Bone marrow (tissue), 2 donors: ENCODE measurements at places on chromosomes 6 and 20.

DNA sequence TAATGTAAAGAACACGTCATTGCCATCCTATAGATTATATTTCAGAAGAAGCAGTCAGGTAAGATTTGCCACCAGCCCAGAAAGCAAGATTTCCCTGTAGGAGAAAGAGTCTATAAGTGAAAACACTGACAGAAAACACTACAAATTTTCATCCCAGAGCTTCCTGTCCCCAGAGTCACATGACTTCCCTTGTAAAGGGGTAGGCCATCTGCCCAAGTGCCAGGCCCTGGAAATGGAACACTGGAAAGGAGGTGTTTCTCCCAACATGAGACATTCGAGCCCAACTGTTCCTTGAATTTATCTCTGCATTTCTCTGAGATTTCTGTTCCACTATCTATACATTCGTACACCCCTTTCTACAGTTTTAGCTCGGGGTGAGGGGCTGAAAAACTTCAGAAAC lies 46.9 kb downstream of the RAMACL start:
- DNase-seq, result no peak

DNA sequence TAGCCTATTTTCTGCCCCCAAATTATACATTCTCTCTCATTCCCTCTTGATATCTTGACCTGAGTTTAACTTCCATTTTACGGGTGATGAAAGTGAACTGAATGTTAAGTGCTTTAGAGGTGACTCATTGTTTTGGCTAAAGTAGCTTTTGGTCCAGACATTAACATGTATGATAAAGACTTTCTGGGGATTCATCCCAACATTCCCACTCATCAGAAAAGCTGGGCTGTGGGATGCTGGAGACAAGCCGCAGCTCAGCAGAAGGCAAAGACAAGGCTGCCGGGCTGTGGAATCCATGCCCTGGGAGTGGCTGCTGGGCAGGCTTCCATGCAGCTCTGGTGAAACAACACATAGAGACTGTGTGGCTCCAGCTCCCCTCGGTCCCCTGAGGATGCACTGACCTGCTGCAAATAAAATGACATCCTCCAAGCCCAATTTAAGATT lies 89.9 kb upstream of the SYNDIG1 start:
- DNase-seq, result no peak

DNA sequence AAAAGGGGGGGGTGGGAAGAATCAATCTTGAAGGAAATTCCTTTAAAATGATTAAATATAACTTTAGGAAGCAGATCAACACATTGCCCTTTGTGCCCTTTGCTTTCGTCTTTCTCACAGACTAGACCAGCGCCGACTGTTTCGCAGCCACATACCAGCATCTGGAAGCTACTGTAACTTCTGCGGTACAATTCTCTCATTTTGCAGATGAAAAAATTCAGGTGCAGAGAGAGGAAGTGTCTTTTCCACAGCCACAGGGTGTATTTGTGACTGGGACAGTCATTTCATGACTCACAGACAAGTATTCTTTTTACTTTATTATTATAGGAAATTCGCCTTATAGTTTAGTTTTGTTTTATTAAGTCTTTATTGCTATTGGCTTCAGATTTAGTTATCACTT lies 84.2 kb downstream of the UST start:
- no peak for DNase-seq

DNA sequence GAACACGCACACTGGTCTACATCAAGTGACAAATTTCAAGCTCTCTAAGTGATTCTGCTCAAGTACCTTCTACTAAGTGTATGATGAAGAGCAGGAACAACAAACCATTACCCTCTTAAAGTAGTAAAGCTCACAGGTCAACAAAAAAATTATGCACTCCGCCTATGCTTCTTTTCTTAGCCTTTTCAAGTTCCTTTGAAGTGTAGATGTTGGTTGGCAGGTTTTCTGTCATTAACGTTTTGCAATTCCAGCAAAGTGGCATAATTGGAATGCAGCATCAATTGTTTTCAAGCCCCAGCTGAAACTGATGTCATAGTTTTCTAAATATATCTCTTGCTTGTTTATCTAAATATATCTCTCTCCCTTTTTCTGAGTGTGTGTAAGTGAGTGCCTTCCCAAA lies 396.9 kb upstream of the EYS start:
- DNase-seq, result no peak

- DNase-seq, result no peak
Observed at GRCh38 chr6:15524861-15525401, 137.9 kb downstream of the DTNBP1 start.

DNA sequence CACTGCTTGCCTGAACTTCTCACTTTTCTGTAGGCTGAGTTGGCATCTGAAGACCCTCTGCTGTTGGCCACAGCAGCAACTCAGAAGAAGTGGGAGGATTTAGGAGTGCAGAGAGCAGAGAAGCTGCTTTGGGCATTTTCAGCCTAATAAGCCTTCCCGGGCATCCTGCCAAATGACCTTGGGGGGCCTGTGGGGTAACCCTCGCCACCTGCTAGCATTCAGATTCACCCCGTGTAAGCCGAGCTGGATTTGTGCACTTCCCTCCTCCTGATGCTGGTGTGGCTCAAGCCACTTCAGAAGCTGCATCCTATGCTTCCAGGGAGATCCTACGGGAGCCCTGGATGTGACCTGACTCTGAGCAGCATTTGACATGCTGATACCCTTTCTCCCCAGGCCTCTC lies 114.8 kb downstream of the LRFN2 start:
- DNase-seq, result no peak

DNA sequence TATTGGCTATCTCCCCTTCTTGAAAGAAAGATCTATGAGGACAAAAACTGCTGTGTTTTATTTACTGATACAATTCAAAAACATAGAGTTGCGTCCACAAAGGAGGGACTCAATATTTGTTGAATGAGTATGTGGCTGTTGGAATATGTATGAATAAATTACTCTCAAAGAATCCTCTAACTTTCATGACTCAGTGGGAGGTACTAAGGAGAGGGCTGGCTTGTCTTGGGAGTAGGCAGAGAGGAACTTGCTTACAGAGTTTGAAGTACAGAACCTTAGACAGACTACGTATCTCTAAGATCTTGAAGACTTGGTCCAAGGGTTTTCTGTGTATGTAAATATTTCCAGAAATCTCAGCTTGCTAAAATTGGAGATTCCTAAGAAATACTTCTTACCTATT lies 504.0 kb upstream of the PTCHD4 start:
- no peak for DNase-seq

GRCh38 chr6:161141173-161141572 lies 132.7 kb downstream of the AGPAT4 start:
- no peak for DNase-seq

DNA sequence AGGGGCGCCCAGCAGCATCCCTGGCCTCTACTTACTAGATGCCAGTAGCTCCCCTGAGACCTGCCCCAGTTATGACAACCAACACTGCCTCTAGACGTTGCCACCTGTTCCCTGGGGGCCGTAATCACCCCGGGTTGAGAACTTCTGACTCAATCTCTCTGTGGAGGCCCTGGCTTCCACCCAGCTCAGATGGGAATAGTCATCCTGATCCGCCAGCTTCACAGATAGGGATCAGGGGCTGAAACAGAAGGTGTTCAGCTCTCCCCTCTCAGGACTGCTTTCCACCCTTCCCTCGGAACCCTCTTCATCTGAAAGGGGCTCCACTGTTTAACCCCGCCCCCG lies 3.3 kb downstream of the CAPN11 start:
- DNase-seq, result no peak

- no peak for DNase-seq
Observed at GRCh38 chr6:170286246-170286933, 4.5 kb downstream of the DLL1 start.

GRCh38 chr6:136669299-136669699 lies 119.1 kb upstream of the MAP7 start:
- no peak for DNase-seq

GRCh38 chr6:41642090-41642959 lies 4.1 kb downstream of the MDFI start:
- DNase-seq, result no peak

GRCh38 chr20:48015943-48016723 lies 230.9 kb upstream of the SULF2 start:
- DNase-seq, result no peak

DNA sequence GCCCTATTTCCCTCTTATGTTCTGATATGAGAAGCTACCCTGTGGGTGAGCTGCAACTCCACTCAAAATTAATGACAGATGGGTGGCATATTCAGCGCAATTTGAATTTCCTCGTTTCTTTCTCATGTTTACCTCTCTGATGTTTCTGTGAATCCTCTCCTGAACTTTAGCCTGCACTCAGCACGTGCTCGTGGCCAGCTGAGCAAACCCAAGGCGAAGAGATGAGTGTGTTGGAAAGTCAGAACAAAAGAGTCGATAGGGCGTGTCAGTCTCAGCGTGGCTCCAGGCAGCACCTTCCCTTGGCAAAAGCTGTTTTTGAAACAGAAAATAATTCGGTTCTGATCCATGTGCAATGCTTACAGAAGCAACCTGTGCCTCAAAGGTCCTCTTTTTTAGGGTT lies 226.1 kb upstream of the GMDS start:
- no peak for DNase-seq

GRCh38 chr6:67011441-67011840 lies 1304.4 kb upstream of the EYS start:
- no peak for DNase-seq

DNA sequence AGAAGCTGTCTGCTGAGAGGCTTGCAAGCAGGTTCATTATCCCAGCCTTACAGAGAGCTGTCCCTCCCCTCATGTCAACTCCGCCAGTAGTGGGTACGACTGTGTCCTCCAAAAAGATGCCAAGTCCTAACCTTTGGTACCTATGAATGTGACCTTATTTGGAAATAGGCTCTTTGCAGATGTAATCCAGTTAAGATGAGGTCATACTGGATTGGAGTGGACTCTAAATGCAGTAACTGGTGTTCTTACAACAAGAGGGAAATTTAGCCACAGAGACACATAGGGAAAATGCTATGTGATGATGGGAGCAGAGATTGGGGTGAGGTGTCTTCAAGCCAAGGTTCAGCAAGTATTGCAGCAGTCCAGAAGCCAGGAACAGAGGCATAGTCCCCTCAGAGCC lies 90.8 kb upstream of the FOXP4 start:
- DNase-seq, result no peak

- no peak for DNase-seq
Observed at GRCh38 chr6:75932067-75932466, 140.4 kb downstream of the IMPG1 start.

GRCh38 chr20:23167431-23167830 lies 81.3 kb upstream of the CD93 start:
- no peak for DNase-seq

DNA sequence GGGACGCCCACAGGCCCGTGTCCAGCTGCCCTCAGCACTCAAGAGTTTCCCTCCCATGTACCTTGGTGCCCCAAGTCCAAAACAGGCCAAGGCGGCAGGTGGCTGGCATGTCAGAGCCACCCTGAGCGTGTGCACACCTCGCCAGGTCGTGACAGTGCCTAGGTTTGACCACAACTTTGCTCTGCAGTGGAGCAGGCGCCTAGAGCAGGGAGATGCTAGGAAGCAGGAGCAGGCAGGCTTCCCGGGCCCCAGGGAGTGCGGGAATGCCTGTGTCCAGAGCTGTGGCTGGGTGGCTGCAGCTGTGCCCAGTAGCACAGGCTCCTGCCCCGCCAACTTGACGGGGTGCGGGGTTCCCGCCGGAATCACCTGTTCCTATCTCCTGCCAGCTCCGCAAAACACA lies 380.8 kb upstream of the IMPG1 start:
- DNase-seq, result no peak

DNA sequence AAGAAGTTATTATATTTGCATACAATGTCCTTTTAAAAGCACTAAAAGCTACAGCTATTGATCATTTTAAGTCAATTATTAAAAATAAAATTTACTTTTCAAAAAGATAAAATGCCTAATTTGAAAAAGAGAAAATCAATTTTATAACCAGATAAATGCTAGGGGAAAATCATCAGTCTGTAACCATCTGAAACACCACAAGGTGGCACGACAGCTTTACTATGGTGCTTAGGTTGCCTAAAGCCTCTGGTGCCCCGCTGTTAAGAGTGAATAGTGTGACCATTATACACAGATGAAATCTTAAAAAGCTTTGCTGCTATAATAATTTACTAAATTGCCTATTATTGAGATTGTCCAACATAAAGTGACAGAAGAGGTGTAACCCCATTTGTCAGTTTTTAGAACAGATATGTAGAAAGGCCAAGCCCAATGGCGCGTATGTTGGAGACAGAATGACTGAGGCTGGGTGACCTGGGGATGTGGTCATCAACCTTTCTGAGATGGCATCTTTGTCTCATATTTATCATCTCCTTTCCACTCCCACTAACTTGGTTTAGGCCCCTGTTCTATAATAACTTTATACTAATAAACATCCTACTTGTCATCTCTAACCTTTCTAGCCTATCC lies 100.8 kb downstream of the MOXD1 start:
- DNase-seq, result no peak

GRCh38 chr6:2854396-2854982 lies 12.8 kb upstream of the SERPINB1 start:
- DNase-seq, result peak; percentile 81

- DNase-seq, result no peak
Observed at GRCh38 chr6:45681860-45682511, 304.3 kb upstream of the SUPT3H start.
